ENCODE measurements at places on chromosomes 11 and 22. TPM values are rescaled to one million over a fixed set of nuclear protein-coding genes. Genes with fewer than 3 reads are reported as not detected.

DGCR6 gene
- 0.44 TPM for total RNA-seq

CD248 gene
- total RNA-seq: not detected

CDC42BPG gene
- 0.42 TPM for total RNA-seq

OR4A16 gene
- total RNA-seq: not detected

SLC17A6 gene
- total RNA-seq: not detected

DDX6 gene
- 138 TPM for total RNA-seq

GRAP2 gene
- not detected for total RNA-seq

DNAJB7 gene
- not detected for total RNA-seq
